ENCODE measurements at places on chromosomes 4 and X.

DNA sequence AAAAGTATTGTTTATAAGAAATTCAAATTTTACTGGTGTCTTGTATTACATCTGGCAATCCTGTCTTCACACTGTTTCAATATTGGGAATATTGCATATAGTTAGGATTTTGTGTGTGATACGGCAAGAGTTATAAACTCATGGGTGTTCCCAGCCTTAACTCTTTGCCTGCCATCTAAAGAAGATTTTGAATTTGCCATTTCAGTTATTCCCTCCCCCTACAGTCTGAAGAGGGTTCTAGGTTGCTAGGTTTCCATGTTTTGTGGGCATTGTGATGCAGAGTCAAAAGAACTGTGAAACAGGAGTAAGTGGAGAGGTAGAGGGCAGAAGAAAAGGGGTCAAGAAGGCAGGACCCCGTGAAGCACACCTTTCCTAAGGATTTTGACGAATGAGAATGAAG lies at the start of gene CPXCR1:
Gene CPXCR1, plus strand, starts transcription at position 301 of the 400 bp plus-strand sequence. CDS start 6,190 bp downstream, outside the sequence.
- DNase-seq: no peak

DNA sequence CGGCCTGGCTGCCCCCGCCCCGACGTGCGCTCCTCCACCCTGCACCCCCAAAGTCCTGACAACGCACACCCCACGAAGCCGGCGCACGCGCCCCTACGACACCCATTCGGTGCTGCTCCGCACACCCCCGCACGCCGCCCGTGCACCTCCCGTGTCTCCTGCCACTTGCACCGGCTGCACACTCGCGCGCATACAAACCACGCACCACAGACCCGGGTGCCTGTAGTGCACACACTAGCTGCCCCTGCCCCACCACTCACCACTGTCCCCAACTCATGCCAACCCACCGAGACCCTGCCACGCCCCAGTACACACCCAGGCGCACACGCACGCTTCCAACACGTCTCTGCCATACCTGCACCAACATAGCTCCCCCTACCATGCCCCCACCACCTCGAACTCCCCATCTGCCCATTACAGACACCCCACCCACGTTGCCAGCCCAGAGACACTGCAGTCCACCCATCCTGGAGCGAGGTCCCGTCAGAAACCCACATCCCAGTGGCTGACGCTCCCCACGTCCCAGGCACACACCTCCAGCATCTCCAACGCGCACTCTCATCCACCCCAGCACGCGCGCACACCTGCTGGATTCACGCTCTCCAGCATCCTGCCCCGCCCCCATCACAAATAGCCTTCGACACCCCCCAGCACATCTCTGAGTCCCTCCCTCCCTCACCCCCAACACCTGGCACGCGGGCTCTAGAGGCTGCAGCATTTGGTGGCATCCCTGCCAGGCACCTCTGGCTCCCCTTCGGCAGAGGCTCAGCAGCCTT lies 4.2 kb upstream of the DUSP9 start:
- DNase-seq: no peak

DNA sequence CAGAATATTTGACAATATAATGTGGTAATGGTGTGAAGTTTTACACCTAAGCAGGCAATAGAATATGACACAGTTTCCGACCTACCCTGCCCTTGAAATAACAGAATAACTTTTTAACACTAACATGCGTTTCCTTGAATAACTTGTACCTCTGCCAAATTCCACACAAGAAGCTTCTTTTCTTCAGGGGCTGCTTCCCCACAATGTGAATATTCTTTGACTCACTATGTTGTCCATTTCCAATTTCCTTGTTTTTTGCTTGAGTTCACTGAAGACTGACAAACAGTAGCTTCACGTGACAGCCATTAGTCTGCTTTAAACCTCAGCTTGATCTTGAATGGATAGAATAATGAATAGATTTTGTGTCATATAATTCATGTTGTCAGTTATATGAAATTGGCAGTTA lies 14.3 kb downstream of the SHROOM3 start:
- no peak for DNase-seq

DNA sequence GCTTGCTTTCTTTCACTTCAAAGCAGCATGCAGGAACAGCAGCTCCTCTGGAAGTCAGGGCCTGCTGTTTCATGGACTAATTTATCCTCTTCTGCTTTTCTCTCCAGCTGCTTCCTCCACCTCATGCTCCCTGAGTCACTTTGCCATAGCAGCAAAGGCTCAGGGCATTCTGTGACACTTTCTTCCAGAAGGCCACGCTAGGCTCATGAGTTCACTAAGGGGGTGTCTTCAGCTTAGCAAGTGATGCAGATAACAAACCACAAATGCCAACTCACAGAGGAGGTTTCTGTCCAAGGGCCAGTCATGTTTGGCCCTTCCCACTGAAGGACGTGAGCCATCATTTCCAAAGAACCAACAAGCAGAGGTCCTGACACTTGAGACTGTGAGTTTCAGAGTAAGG lies 200.2 kb downstream of the ADGRA3 start:
- DNase-seq: no peak

GRCh38 chr4:55358246-55358645 lies 12.2 kb downstream of the SRD5A3 start:
- no peak for DNase-seq

DNA sequence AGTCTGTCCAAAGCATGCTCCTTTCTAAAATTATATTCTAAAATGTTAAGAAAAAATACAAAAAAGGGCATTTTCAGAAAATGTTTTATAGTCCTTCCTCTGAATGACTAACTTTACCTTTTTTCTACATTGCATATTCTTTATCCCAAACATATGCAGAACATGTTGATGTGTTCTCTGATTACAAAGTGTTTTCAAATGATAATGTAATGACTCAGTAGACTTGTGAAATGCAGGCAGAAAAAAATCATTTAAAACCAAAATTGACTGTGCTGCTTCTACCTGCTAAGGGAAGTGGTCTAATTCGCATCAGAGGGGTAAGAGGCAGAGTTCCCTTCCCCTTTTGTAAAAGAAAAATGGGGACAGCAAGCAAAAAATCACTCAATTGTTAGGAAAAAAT lies 22.7 kb upstream of the YTHDC1 start:
- DNase-seq: no peak

All from activated naive CD8-positive, alpha-beta T cell treated with anti-CD3 and anti-CD28 coated beads, Interleukin-2, amount 10 ng/mL, durations not matched to agents 7 days and 5 days (primary cell).